ENCODE measurements at places on chromosomes 7 and 10. TPM values are rescaled to one million over a fixed set of nuclear protein-coding genes. Genes with fewer than 3 reads are reported as not detected.

GRCh38 chr10:95319239-95319638, 28.4 kb upstream of the PDLIM1 start:
- H3K36me3 ChIP-seq: no peaks in the 10 kb centered on the region
- no peak overlapping the region for H3K27ac ChIP-seq
- H3K4me1 ChIP-seq: no peaks in the 10 kb centered on the region
- H3K4me3 ChIP-seq: no peak overlapping the region
- no peak for DNase-seq
- H3K27me3 ChIP-seq: no peaks in the 10 kb centered on the region

GRCh38 chr7:142108728-142109505, 2.6 kb upstream of the MGAM2 start:
- no peak for DNase-seq
- no peak overlapping the region for H3K4me3 ChIP-seq
- H3K27me3 ChIP-seq: no peaks in the 10 kb centered on the region
- H3K36me3 ChIP-seq: no peaks in the 10 kb centered on the region
- no peaks in the 10 kb centered on the region for H3K4me1 ChIP-seq
- no peak overlapping the region for H3K27ac ChIP-seq

DNA sequence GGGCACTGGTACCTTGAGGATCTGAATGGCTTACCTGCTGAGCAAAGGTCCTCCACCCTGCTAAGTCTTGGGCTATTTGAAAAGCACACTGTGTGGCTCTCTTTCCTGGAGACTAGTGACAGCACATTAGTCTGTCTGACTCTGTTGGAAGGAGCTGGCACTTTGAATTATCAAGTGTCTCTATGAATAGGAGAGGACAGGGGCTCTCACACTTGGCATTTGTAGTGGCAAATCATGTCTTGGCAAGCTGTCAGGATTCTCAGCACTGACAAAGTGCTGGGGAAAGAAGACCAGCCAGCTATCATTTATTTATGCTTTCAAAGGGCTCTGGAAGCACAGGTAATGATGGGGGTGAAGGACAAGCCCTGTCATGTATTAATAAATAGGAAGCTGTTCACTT, 62.8 kb downstream of the MTPN start:
- H3K27ac ChIP-seq: no peak overlapping the region
- no peaks in the 10 kb centered on the region for H3K4me1 ChIP-seq
- no peak overlapping the region for H3K4me3 ChIP-seq
- no peaks in the 10 kb centered on the region for H3K27me3 ChIP-seq

DNA sequence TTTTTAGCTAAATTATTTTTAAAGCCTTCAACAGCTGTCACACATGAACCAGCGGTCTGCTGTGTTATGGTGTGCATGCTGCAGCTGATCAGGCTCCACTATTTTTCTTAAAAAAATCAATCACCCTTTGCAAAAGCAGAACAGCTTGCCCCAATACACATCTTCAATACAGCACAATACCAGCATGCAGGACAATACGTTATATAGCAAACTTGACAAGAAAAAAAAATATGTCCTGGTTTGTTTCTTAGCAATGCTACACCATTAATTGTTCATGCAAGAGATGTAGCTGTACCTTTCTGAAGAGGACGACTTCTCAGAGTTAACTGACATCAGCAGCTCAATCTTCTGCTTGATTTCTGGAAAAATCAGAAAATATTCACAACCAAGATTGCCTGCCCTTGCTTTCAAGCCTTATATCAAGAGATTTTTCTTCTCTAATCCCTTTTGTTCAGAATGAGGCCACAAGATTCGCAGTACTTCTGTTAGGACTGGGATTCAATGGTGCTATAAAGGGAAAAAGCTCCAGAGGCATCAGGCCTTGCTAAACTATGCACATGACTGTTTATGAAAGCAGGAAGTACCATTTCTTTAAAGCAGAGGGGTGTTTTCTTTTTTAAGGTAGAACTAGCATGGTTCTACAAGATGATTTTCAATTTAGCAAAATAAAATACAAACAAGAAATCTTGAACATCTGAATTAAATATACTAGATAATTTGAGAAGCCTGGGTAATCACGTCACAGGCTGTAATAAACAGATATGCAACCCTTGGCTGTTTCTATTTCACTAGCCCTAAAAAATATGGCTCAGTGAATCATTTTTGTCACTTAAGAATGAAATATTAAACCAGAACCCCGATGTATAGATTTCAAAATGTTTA, 120.0 kb downstream of the SRPK2 start:
- peak; percentile 30 for DNase-seq
- no peaks in the 10 kb centered on the region for H3K36me3 ChIP-seq
- peak overlapping the region; percentile 35 for H3K27ac ChIP-seq

GRCh38 chr7:157973971-157974677, 613.5 kb downstream of the PTPRN2 start:
- no peak for DNase-seq
- no peaks in the 10 kb centered on the region for H3K4me1 ChIP-seq
- H3K27me3 ChIP-seq: no peaks in the 10 kb centered on the region
- no peak overlapping the region for H3K27ac ChIP-seq

SFMBT2 gene
- 2.3 TPM for total RNA-seq

GBX1 gene
- not detected for total RNA-seq

XRCC2 gene
- total RNA-seq: 1.3 TPM
